NAMALWA (cell line): ENCODE measurements at places on chromosomes 4 and X.
A peak's percentile ranks its signal among the peaks of the same experiment; 100 is the strongest.

- DNase-seq, result no peak
Observed at GRCh38 chrX:40853004-40853815, 117.9 kb upstream of the MED14 start.

DNA sequence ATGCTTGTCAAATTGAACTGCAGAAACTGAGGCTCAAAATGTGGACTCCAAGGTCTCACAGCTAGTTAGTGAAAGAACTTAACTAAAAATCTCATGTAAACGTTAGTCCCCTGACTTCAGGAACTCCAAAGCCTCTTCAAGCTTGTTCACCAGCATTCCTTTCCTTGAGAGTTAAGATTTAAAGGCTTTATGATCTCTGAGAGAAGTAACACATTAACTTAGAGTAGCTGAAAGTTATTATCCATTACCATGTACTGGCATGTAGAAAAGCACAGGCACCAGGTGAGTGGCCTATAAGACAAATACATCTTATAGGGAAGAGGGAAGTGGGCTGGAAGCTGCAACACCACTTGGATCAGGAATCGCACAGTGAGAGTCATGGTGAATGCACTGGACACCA, 15.3 kb downstream of the PARM1 start:
- no peak for DNase-seq

GRCh38 chrX:153184787-153185186, 5.7 kb downstream of the MAGEA1 start:
- DNase-seq, result no peak

GRCh38 chrX:154531626-154532025, 15.0 kb downstream of the G6PD start:
- DNase-seq, result no peak

- peak; percentile 45 for DNase-seq
Observed at GRCh38 chr4:140800666-140801065, 44.5 kb upstream of the TBC1D9 start.

DNA sequence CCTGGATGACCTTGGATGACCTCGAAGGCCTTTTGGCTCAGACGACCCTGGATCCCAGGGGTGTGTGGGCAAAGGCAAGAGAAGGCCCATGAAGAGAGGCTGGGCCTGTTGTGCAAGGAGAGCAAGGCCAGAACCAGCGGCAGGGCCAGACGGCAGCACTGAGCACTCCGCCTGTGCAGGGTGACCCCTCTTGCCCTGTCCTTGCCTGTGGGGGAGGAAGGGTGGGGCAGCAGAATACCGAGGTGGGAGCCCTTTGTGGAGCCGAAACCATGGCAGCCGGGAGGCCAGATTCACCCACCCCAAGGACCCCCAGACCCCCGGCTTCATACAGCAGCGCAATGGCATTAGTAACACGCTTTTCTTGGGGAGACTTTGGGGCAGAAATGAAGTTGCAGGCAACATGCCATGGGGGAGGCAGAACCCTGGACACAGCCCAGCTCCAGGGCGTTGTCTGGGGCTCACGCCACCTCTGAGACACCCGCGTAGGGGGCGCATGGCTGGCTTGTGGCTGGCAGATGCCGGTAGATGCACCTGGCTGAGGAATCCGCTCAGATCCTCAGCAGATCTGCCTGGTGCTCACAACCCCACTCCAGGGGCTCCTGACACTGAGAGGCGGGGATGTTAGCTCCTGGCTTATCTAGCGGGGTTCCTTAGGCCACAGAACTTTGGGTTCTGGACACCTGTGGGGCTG, 114.5 kb downstream of the FAM53A start:
- DNase-seq, result no peak

- no peak for DNase-seq
Observed at GRCh38 chr4:187302457-187303150, 578.9 kb upstream of the FAT1 start.

DNA sequence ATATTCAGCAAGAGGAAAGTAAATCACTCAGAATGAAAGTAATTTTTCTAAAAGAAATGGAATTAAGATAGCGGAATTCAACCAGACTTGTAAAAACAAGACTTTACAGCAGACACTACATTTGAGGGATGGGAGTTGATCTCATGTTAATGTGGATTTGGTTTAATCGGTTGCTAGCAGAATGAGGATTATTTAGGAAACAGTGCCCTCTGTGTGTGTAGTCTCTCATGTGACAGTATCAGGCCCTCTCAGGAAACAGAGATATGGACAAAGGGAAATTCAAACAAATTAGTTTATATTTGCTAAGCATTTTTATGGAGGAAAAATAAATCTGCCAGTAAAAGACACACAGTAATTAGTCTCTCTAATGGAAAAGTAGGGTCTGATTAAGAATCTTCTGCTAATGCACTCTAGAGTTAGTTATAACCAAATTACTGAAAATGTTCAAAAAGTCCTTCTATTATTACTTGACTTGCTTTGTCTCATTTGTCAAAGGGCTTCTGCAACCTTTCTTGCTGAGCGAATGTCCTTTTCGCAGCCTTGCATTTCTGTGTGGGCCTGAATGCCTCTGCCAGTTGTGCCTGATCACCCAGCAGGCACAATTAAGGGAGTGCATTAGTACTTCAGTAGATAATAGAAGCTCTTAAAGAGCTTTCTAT, 1282.3 kb upstream of the TENM3 start:
- peak; percentile 5 for DNase-seq

DNA sequence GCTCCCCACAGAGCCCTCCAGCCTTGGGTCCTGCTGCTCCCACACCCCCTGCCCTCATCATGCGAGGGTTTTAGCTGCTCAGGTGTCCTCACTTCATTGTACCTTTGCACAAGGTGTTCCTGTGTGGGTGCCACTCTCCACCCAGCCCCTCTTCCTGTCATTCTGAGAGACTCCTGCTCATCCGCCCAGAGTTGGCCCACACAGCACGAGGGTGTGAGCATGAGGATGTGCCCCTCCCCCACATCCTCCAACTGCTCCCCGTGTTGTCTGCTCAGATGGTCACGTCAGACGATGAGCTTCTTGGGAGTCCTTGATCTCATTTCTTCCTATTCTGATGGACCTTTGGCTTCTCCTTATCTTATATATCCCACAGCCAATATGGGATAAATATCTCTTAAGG, 53.2 kb downstream of the HTT-AS start:
- DNase-seq, result no peak

- DNase-seq, result no peak
Observed at GRCh38 chr4:123624959-123625358, 228.4 kb downstream of the SPRY1 start.

- DNase-seq, result no peak
Observed at GRCh38 chr4:90071289-90072235, 55.6 kb upstream of the CCSER1 start.

GRCh38 chrX:154458954-154459778, 1.1 kb downstream of the PLXNA3 start:
- DNase-seq, result peak; percentile 48
